ENCODE measurements at places on chromosomes 2 and 18.

DNA sequence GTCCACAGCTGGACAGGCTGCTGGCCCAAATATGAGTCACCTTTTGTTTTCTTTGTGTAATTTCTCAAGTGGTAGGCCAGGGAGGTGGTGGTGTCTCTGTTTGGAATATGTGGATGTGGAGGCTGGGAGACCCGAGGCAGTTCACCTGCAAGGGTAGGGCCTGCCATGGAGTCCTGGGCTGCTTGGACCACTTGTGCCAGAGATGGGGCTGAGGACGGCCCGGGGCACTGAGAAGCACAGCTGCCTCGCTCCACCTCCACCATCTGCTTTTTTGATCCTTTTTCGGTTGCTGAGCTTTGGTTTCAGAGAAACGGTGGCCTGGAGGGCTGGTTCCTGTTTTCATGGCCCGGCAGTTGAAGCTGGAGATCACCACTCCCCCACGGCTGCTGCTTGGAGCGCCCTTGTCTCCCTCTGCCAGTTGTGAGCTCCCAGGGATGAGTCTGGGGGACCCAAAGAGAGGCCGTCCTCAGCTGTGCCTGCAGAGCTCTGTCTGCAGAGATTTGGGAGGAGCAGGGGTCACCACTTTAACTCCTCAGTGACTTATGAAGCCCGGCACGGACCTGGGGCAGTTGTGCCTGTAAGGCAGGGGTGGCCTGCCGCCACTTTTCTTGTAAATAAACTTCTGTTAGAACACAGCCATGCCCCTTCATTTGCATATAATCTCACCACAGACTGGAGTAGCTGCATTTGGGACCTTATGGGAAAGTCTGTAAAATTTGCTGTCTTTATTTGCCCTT lies 67.6 kb upstream of the MCFD2 start:
- no peak for DNase-seq

- no peak for DNase-seq
Observed at GRCh38 chr2:123153041-123153440, 872.0 kb upstream of the CNTNAP5 start.

- DNase-seq: no peak
Observed at GRCh38 chr2:217254111-217254510, 394.2 kb upstream of the TNP1 start.

DNA sequence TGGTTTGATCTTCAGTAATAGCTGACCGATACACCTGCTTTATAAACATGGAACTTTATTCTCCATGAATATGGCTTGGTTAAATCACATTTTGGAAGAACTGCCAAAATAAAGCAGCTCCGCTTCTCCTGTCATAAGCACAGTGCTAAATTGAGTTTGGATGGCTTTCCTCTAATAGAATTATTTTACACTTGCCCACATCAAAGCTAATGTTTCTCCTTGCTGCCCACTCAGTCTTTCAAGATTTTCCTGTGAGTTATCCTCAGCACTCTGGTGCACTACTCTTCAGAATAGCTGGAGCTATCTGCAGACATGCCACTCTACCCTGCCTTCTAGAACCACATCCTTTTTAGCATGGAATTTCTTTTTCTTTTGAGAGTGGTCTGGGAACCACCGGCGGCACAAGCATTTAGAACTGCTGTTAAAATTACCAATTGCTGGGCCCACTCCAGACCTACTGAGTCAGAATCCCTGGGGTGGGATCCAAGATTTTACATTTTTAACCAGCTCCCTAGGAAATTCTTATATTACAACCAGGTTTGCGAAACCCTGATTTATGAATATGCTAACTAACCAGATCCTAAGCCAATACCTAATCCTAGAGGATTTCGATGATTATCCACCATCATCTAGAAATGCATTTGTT lies 283.3 kb downstream of the AFF3 start:
- no peak for DNase-seq

DNA sequence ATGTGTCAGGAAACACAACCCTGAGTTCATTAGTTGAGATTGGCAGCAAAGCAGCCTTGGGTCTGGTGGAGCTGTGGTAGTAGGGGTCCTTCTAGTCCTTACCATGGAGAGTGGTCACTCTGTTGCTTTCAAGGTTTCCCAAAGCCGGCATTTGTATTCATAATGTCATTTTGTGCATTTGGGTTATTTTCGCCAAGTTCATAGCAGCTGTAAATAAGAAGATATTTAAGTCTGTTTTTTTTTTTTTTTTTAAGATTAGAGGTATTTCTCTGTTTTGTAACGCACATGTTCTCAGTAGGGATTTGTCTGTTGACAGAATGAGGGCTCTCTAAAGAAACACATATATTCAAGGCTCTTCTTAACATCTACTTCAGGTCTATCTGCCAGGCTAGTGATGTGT lies 114.1 kb downstream of the PRPF40A start:
- DNase-seq: no peak

- DNase-seq: no peak
Observed at GRCh38 chr2:181054843-181055242, 74.4 kb downstream of the UBE2E3 start.

GRCh38 chr18:63146828-63147409 lies 172.7 kb downstream of the BCL2 start:
- no peak for DNase-seq

DNA sequence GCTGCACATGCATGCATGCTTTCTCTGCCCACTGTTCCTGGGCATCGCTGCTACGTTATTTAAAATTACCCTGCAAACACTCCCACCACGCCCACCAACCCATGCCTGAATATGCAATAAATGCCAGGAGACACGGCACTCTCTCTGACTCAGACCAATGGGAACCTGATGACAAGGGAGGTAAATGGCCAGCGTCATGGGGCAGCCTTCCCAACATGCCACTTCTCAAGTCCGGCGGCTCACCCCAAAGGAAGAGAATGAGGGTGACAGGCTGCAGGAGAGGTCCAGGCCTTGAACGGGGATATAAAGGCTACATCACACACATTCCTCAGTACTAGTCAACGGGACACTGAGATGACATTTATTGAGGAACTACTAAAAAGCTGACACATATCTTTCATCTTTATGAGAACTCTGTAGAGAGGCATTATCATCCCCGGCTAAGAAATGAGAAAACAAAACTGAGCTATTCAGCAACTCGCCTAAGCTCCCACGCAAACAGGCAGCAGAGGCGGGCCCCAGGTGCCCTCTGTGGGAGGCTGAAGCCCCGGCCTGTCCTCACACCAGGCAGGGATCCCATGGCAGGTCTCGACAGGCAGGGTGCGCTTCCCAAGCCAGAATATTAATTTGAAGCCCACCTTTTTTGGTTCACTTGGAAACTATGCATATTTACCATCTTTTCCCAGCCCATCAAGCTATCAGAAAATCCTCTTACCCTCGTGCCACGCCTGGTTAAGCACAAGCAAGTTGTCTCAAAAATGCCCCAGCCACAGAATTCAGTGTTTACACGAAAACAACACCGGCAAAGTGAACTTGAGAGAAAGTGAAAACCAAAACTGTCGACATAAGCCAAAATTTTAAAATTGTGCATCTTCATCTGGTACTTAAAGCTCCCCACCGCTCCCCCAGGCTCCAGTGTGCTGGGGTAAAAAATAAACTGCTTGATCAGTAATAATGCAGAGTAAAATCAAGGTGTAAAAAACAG lies 166.3 kb downstream of the HDAC4 start:
- no peak for DNase-seq

DNA sequence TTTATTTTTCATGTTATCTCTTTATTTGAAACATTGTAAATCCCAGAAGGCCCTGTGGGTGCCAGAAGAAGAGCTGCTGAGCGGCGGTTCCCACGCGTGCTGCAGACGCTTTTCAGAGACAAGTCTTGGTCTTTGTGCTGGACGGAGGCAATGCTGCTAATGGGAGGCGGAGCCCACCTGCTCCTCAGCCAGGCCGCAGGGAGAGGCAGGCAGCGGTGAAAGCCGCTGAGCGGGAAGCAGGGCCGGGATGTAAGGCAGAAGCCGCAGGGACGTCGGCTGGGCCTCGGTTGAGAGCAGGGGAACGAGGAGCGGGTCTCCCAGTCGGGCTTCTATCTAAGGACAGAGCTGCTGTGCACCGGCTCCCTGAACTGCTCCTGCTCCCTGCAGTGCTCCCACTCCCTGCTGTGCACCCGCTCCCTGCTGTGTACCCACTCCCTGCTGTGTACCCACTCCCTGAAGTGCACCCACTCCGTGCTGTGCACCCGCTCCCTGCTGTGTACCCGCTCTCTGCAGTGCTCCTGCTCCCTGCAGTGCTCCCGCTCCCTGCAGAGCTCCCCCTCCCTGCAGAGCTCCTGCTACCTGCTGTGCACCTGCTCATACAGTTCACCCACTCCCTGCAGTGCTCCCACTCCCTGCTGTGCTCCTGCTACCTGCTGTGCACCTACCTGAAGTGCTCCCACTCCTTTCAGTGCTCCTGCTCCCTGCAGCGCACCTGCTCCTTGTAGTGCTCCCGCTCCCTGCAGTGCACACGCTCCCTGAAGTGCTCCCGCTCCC lies 16.4 kb downstream of the TMEM18 start:
- no peak for DNase-seq

DNA sequence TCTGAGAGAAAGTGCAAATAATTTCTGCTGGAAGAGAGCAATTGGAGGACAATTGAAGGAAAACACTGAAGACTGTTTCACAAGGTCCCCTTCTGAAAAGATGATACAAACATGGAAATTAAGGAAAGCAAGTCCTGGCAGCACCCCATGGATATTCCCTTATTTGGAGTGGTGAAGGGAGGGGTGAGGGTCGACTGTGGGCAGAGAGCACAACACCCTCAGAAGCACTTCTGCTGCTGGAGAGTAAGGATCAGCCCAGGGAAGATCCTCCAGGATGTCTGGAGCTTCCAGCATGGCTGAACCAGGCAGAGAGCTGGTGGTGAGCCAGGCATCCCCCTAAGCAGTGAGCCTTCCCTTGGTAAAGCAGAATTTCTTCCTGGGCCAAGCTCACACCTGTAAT lies 54.7 kb downstream of the LINC00305 start:
- DNase-seq: no peak

DNA sequence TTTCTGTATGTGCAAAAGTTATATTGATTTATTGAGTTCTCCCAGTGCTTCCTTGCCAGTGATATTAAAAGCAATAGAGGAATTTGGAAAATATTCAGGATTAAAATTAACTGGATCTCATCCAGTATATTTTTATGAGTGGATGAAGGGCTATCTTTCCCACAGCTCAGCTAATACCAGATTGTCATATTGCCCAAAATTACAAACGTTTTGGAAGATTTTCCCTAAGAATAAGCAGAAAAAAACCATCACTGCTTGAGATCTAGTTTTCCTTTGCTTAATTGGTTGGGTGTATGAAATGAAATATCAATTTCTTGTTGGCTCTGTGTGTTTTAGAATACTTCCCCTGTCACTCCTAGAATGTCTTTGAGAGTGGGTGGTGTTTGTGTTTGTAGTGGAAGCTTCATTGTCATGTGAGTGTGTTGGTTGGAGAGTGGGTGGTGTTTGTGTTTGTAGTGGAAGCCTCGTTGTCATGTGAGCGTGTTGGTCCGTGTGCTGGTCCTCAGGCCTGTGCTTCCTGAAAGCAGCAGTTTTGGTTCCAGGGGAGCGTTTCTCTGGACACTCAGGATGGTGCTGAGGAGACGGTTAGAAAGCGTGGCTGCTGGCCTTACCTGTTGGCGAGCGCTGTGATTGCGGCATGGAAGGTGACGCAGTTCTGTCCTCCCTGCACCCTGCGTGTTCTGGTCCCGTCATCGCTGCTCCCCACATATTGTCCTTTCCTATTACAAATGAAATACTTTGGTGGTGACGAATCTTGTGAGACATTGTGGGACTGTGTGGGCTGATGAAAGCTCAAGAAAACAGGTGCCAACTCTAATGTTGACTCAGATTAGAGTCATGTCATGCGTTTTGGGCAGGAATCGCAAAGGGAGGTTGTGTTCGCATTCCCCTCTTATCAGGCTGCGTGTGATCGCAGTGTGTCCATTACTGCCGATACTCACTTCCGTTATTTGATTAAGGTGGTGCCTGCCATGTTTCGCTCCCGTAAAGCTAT lies 12.4 kb downstream of the ASB1 start:
- no peak for DNase-seq

DNA sequence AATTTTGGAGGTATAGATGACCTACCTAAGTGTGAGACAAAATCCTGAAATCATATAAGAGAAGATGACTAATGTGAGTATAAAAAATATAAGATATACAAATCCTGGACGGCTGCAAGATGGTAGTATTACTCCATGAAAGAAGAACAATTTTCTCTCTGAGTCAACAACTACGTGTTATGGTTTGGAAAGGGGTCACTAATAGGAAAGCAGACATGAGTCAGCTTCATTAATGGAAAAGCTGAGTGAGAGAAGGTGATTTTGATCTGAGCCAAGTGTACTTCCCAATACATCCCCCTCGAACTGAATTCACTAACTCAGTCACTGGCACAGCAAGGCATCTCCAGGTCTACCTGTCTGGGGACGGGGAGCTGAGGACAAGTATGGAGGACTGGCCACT lies 20.1 kb upstream of the SELENOI start:
- DNase-seq: no peak

- no peak for DNase-seq
Observed at GRCh38 chr2:8081130-8081529, 600.7 kb upstream of the ID2 start.

GRCh38 chr2:49950646-49951045 lies 796.3 kb upstream of the FSHR start:
- DNase-seq: no peak

DNA sequence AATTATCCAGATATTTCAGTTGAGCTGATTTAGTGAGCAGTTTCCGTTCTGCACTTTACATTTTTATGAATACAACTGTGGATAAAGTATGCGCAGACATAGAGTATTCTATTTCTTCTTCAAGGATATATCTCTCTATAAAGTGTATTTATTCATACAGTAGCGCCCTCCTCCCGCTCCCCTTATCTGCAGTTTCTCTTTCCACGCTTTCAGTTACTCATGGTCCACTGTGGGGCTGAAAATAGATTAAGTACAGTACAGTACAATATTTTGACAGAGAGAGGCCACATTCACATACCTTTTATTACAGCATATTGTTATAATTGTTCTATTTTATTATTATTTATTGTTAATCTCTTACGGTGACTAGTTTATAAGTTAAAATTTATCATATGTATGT lies 19.7 kb upstream of the FHL2 start:
- no peak for DNase-seq

GRCh38 chr18:12312976-12313375 lies 4.9 kb downstream of the TUBB6 start:
- no peak for DNase-seq

GRCh38 chr2:16013359-16013911 lies 73.1 kb downstream of the MYCN start:
- DNase-seq: no peak

DNA sequence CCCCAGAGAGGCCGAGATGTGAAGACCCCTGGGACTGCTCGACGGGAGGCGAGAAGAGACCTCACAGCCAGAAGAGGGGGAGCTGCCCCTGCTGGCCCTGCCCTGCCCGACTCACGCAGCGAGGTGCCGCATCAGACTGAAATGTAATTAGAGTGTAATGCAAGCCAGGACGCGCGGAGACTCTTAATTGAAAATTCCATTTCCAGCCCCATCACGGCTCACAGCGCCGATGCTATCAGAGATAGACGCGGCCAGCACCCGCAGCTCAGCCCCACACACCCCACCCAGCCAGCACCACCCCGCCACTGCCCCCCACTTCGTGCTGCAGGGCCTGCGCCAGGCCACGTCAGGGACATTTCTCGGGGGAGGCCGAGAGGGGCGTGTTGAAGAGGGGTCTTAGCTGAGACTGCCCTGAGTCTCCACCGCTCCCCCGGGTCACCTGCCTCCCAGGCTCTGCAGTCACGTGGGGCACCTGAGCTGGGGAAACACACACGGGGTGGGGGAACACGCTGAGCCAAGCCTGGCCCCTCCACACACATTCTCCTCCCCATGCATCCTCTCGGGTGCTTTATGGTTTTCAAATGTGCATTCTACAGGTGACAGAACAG lies 78.1 kb downstream of the TEX51 start:
- no peak for DNase-seq
